Fibroblast of skin of left quadriceps (primary cell): ENCODE measurements at places on chromosomes 2 and 18.

DNA sequence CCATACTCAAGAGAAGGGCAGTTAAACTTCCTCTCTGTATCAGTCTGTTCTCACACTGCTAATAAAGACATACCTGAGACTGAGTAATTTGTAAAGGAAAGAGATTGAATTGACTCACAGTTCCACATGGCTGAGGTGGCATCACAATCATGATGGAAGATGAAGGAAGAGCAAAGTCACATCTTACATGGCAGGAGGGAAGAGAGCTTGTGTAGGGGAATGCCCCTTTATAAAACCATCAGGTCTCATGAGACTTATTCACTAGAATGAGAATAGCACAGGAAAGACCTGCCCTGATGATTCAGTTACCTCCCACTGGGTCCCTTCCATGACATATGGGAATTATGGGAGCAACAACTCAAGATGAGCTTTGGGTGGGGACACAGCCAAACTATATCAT lies 1.4 kb upstream of the IL36B start:
- no peak for DNase-seq

- DNase-seq, result no peak
Observed at GRCh38 chr2:31707992-31708391, 127.3 kb upstream of the SRD5A2 start.

GRCh38 chr2:188969236-188969635 lies 4.9 kb upstream of the COL3A1 start:
- peak; percentile 72 for DNase-seq

GRCh38 chr18:78753240-78753639 lies 226.4 kb upstream of the SALL3 start:
- DNase-seq, result no peak

DNA sequence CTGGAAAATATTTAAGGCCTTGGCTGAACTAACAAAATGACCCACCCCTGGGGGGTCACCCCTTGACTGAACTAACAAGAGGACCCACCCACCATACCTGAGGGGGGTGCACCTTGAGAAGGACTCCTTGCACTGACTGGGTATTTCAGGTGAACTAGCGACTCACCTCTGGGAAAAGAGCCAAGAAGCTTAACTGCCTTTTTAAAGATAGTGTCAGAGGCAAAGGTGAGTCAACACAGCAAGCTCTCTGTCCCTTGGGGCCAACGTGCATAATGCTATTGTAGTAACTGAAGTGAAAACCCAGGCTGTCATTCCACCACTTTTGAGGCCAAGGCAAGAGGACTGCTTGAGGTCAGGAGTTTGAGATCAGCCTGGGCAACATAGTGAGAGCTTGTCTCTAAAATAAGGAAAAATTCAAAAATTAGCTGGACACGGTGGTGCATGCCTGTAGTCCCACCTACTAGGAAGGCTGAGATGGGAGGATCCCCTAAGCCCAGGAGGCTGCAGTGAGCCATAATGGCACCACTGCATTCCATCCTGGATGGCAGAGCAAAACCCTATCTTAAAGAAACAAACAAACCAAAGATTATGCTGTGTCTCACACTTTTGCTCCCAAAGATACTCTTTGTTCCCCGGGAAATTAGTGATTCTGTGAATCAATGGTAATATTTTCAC lies 36.4 kb upstream of the ZCCHC2 start:
- DNase-seq, result peak; percentile 10

DNA sequence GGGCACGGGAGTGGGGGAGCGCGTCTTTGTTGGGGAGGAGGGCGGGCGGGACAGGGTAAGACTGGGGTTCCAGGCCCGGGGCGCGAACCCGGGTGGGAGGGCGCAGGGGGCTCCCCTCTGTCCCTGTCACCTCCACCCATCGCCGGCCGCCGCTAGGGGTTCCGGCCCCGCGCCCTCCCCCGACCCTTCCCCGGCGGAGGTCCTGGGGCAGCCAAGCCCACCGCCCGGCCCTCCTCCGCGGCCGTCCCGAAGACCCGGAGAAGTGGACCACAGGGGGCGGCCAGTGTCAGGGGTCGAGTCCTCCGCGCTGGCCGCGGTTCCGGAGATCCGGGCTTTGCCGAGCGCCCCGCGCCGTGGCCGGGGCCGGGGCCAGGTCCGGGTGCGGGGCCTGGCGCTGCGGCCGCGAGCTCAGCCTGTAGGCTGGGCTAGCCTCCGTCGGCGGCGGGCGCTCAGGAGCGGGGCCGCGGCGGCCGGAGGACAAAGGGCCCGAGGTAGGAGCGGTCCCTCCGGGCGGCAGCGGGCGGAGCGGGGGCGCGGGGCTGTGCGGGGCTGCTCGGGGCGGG lies 16.6 kb upstream of the E2F6 start:
- no peak for DNase-seq

- DNase-seq, result peak; percentile 49
Observed at GRCh38 chr2:145090841-145091761, 571.2 kb upstream of the ZEB2 start.

DNA sequence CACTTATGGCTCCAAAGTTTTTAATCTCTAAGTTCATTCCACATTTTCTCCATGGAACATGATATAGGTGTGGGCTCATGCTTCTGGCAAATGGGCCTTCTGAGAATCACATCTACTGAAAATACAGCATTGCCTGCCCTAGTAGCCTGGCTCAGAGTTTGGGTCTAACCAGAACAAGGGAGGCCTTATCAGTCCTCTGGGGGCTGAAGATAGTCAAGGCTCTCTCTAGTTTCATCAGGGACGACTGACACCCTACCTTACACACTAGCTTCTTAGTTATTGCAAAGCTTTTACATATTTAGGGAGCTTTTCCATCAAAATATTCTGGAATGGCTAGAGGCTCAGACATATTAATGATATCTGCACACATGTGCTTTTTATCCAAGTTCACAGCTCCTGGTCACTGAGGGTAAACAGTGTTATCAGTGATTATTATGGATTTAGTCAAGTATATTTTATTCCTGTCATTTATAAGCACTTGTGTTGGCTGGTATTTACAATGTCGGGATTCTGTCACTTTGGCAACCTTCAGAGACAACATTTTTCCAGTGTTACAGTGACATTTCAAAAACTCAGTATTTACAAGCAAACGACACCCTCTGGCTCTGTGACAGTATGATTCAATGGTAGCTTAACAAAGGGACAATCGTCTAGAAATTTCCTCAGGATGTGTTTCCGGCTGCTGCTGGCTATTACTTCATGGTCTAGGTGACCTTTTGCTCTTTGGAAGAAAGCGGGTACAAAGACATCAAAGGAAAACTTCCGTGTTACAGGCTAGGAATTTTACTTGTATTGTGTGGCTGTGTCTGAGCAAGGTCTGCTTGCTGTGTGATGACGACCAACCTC lies 200.6 kb downstream of the TCF4 start:
- no peak for DNase-seq

GRCh38 chr2:3703236-3703756 lies at the start of gene DCDC2C:
Gene DCDC2C, plus strand, starts transcription at chr2:3703575. Its CDS starts 177 bp downstream, at chr2:3703752.
- DNase-seq, result no peak

- DNase-seq, result no peak
Observed at GRCh38 chr2:100954044-100954420, 48.1 kb upstream of the RPL31 start.

DNA sequence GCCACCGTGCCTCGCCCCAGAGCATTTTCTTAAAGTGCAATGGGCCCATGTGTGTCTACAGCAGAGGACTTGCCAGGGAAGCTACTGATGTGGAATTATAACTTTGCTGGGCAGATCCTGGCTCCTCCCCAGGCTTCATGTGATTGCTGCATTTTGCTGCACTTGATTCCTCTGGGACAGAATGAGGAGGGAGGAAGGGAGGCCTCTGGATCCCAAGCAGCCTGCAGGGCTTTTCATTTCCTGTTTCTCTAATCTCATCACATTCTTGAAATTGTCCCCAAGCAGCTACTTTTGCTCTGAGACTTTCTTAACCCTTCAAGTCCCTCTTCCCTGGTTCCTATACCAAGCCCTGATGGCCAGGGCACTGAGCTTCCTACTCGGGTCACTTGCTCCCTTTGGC lies 134.4 kb upstream of the SEC11C start:
- peak; percentile 64 for DNase-seq

DNA sequence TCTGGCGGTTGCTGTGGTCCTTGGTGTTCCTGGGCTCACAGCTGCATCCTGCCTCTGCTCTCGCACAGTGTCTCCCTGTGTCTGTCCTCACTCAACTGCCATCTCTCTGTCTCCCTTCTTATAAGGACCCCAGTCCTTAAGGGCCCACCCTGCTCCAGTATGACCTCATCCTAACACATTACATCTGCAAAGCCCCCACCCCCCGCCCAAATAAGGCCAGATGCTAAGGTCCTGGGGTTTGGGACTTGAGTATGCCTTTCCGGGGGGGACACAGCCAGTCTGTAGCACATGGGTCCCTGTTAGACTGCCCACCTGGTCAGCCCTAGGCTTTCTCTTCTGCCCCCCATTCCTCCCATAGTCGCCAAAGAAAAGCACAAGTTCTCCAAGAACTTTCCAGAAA lies 40.7 kb downstream of the FER1L5 start:
- no peak for DNase-seq

GRCh38 chr2:30141136-30141535 lies 5.7 kb upstream of the YPEL5 start:
- DNase-seq, result no peak

DNA sequence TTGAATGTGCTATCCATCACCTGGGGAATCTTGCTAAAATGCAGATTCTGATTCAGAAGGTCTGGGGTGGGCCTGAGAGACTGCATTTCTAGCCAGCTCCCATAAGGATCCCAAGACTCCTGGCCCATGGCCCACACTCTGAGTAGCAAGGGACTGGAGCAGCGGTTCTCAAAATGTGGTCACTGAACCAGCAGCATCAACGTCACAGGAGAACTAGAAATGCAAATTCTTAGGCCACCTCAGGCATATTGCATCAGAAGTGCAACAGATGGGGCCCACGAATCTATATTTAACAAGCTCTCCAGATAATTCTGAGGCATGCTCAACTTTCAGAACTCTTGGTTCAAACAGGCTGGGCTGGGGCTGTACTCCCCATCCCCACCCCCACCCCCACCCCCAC lies 74.6 kb downstream of the DHRS9 start:
- DNase-seq, result no peak

DNA sequence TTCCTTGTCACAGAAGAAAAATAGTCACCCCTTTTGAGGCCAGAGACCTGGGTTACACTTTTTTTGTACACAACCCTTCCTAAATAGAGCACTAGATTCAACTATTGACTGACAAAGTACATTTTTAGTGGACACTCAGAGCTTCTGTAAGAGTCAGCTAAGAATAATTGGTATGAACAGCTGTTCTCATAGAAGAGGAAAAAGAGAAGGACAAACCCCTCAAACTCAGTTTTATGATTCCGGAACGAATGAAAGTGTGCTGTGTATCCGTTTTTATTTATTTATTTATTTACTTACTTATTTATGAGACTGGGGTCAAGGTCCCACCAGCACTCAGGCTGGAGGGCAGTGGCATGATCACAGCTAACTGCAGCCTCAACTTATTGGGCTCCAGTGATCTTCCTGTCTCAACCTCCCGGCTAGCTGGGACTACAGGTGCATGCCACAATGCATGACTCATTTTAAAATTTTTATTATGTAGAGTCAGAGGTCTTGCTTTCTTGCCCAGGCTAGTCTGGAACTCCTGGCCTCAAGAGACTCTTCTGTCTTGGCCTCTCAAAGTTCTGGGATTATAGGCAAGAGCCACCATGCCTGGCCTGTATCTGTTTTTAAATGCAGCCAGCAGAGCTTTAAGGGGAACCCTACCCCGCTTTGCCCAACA lies 36.0 kb upstream of the FZD5 start:
- DNase-seq, result no peak

- DNase-seq, result no peak
Observed at GRCh38 chr2:201880579-201880978, 74.2 kb downstream of the CDK15 start.

DNA sequence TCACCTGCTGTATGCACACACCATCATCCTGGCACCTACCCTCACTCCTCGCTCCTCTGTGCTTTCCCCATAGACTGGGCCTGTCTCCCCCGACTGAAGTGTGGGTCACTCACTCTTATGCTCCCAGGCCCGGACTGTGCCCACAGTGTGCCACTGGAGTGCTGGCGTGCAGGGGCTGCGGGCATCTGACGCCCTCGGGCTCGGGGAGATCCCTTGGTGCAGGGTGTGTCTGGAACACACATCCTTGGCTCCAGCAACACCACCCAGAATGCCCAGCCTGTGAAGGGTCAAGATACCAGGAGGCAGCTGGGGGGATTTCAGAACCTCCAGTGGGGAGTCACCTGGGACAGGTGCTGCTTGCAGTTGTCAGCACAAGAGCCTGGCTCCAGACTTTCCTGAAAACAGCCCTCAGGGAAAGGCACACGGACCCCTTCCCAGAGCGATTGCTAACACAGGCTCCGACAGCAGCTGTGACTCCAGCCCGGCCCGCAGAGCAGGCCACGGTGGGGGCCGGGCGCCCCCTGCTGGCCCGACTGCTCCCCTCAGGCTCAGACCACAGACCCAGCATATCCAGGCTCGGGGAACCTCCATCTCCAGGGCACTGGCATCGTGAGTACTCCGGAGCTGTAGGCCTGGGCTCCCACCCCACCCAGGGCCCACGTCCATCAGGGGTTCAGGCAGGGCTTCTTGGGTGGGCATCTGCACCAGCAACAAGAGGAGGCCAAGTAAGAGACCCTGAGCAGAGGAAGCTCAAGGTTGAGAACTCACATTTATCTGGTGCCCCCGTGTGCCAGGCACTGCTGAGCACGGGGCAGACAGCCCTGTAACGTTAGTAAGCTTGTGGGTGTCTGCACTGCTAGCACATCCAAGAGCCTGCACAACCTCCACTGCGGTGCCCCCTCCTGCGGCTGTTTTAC lies 8.6 kb downstream of the HS1BP3 start:
- DNase-seq, result peak; percentile 26

GRCh38 chr18:5519448-5520298 lies 24.1 kb downstream of the EPB41L3 start:
- no peak for DNase-seq

DNA sequence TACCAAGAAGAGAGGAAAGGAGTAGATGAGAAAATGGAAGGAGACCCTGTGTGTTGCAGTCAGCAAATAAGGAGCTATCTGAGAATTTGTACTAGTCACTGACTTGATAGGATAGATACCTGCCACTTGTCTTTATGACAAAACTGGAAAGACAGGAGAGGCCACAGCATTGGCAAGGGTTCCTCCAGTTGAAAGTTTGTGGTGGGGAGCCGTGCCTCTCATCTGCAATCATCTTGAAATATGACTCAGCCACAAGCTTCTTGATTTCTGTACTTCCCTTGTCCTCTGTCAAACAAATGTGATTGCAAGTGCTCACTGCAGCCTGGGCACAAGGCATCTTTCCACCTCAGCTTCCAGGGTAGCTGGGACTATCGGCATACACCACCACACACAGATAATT lies 99.1 kb downstream of the GREB1L start:
- no peak for DNase-seq

GRCh38 chr18:71450257-71450656 lies 1093.9 kb downstream of the CBLN2 start:
- DNase-seq, result no peak

- DNase-seq, result no peak
Observed at GRCh38 chr2:129755786-129756185, 223.7 kb upstream of the RAB6C start.

DNA sequence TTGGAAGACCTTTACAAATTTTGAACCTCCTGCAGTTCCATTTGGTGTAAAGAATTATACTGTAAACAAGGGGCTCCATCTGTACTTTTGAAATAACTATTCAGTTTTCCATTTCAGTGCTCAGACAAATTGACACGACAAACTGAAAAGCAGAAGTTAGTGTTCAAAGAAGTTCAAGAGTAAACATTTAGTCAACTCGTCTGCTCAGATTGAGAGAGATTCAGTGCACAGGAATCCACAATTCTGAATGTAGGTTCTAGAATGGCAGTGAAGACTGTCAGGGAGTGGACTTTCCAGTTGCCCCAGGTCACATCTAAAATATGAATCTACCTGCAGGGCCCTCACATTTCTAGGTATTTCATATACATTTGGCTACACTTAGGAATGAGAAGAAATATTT lies 322.3 kb upstream of the TCF4 start:
- no peak for DNase-seq
